ENCODE measurements at places on chromosomes 6 and 20.

DNA sequence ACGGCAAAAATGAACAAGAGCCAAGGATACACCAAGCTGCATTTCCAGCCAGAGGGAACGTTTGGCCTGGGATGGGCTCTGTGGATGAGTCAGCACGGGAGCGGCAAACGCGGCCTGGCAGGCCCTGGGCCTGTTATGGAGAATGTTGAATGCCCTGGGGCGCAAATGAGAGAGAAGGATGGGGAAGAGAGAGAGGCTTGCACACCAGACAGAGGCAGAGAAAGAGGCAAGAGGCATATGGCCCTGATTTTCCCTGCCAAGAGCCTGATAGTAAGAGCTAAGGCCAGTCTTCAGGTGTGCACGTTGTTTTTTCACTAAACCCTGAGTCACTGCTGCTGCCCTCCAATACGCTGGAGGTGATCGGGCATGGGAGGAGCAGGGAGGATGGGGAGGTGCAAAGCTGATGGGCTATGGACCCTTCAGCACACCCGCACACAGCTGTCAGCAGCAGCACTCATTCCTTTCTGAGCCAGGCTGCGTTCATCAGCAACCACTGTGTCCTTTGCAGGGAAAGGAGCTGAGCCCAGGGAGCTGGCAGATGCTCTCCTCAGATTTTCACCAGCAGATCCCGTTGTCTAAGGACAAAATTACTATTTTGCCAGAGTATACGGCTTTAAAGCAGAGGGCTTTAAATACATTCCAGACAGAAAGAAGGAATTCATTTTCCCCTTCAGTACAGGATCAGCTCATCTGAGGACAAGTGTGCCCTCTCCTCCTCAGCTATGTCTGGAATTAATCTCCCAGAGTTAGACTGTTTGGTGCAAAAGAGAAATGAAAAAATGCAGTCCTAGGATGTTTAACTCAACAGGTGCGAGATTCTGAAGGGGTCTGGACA, 61.7 kb upstream of the SLC22A23 start:
- no peak for DNase-seq

DNA sequence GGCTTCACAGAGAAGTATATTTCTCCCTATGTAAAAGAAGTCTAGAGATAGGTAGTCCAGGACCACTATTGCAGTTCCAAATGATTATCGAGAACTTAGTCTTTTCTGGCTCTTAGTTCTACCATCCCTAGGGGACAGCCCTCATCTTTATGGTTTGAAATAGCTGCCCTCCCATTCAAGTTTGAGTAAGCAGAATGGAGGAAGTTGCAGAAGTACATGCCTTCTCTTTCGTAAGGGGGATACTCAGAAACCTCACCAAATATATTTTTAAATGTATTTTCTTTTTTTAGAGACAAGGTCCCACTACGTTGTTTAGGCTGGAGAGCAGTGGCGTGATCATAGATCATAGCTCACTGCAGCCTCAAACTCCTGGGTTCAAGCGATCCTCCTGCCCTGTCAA, 236.8 kb upstream of the RREB1 start:
- DNase-seq = no peak

DNA sequence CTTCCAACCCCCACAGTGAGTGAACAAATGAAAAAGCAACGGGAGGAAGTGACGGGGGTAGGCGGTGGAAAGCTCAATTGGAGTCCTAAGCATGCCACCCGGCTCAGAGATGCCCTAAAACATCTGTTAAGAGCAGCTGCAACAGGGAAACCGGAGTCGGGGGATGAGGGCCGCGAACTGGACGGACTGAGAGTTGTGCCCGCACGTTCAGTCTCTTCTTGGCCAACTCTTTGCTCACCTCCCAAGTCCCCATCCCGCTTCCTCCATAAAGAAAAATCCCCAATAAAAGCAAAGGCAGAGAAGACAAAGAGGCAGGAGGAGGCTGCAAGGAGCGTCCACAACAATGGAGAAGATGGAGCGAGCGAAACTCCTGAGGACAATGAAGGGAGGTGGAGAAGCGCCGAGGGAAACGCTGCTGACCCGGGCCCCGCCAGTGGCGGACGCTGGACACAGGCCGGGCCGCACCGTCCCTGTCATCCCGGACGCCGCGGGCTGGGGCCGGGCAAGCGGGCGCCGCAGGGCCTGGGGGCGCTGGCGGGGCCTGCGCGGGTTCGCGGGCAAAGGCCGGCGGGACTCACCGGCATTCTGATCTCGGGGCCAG, 600 bp downstream of the SEC63 start:
- DNase-seq = no peak

DNA sequence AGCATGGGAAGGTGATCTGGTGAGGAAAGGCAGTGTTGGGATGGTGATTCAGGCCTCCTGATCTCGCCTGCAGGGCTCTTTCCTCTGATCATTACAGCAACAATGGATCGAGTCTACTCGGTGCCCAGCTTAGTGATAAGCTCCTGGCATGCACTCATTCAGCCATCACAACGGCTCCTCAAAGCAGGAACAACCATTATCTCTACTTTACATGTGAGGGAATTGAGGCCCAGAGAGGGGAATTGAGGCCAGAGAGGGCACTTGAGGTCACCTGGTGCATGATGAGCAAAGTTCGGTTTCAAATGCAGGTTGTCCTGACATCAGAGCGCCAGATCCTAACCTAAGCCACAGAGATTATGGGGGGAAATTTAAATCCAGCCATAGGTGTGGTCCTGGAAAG, 42.0 kb upstream of the BPIFA2 start:
- DNase-seq = no peak

- DNase-seq = no peak
Observed at GRCh38 chr6:15458021-15458459, 204.8 kb downstream of the DTNBP1 start.

DNA sequence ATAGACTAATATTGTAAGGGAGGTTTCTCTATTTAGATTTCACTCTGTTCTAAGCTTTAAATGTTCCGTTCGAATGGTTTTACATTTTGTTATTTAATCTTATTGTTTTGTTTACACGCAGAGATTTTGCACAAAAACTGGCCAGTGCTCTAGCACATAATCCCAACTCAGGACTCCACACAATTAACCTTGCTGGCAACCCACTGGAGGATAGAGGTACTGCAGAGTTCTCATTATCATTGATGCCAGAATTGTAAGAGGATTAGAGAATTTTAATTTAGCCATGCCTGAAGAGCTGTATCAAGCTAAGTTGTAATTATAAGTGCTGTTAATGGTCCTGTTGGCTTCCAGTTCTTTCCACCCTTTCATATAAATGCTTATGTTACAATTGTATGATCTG, 179.7 kb upstream of the SCGN start:
- DNase-seq = no peak
